Effector CD8-positive, alpha-beta T cell (primary cell): ENCODE measurements at places on chromosomes 6 and 20.
A peak's percentile ranks its signal among the peaks of the same experiment; 100 is the strongest.

- DNase-seq = no peak
Measured at GRCh38 chr20:4936392-4936850, 64.9 kb downstream of the SLC23A2 start.

- DNase-seq = no peak
Measured at GRCh38 chr6:17740559-17741220, 34.0 kb upstream of the NUP153 start.

DNA sequence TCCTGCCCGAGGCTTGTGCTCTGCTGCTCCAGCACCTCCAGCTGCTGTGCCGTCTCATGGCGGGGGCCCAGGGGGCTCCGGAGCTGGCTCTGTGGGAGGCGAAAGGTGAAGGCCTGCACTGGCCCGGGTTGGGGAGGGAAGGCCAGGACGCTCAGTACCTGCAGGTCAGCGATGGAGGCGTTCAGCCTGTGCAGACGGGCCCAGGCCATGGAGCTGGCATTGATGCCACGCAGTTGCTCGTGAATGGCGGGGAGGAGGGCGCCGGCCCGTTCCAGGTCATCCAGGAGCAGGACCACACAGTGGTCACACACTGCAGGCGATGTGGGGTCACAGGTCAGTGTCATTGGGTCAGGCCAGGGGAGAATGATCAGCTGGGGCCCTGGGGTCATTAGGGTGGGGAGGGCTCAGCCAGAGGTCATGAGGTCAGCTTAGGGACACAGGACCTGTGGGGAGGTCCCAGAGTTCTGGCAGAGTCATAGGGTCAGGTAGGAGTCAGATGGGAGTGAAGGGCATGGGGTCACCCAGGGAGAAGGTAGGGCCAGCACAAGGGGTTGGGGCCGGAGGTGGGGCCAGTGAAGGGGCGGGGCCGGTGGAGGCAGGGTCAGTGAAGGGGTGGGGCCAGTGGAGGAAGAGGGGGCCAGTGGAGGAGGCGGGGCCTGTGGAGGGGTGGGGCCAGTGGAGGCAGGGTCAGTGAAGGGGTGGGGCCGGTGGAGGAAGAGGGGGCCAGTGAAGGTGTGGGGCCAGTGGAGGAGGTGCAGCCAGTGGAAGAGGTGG lies 18.0 kb downstream of the ADRM1 start:
- no peak for DNase-seq

GRCh38 chr6:56916849-56917551 lies 37.9 kb upstream of the BEND6 start:
- no peak for DNase-seq

DNA sequence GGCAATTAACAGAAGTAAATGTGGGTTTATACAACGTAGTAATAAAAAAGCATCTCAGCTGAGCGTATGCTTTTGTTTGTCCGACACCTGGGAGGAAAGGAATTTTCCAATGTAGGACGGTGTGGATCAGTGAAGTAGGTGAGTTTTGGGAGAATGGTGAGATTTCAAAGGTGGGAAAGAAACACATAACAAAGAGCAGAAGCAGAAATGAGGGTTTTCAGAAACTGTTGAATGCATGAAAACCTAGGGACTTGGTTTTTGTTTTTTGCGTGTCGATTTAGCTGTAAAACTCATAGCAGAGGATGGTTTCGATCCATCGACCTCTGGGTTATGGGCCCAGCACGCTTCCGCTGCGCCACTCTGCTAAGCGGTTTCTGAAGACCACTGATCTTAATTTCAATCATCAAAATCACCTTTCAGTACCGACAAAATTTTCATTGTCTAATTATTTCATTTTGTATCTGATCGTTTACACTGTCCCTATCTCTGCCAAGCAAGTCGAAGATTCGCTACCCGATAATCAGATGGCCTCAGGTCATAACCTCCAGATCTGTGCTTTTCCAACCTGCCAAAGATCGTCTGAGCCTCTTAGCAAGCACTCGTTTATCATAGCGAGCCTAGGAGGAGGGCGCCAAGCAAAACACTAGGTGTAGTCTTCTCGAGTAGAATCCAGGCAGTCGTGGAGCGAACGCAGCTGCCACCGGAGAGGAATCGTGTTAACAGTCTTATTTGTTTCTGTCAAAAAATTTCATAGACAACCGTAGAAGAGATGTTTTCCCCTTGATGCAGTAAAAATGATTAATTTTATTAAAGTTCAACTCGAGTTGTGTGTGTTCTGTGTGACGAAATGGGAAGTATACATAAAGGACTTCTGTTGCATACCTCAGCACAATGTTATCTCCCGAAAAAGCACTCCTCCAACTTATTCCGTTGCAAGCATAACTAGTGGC lies 20.9 kb upstream of the POM121L2 start:
- DNase-seq = peak; percentile 42

DNA sequence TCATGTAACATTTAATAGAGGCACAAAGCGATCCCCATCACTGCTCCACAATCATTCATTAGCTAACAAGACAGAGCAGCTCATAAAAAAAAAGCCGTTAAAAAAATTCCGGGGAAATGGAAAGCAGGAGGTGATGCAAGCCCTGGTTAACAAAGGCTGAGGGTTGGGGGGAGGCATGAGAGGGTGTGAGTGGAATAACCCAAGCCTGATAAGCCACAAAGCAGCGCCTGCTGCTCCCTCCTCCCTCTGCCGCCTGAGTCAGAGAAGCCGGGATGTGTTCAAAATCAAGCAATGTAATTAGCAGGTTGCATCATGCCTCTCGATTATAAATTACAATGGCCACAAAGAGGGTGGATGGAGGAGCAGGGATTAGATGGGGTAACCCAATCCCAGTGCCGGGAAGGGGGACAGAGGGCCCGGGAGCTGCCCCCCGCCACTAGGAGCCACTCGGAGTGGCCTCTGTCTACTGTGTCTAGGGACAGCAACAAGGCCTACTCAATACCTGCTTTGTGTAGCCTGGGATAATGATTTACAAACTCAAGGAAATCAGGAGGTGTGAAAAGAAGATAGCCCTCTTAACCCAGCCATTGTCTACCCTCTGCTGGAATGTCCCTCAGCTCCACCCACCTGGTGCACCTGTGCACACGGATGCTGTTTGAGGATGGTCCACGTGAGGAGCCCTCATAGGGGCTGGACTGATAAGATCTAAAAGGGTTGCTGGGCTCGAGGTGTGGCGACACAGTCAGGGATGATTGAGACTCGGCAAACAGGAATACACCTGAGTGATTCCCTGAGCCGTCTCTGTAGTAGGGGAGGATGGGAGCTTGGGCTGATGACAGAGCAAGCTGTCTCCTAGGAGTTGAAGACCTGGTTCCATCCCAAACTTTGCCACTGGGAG lies 156.9 kb downstream of the VEGFA start:
- DNase-seq = no peak

GRCh38 chr6:42047213-42047590 lies 3.1 kb upstream of the TAF8 start:
- no peak for DNase-seq

- no peak for DNase-seq
Measured at GRCh38 chr20:34260208-34260942, 19.2 kb downstream of the ASIP start.

GRCh38 chr6:16403831-16404230 lies 165.4 kb downstream of the GMPR start:
- no peak for DNase-seq

- DNase-seq = no peak
Measured at GRCh38 chr6:16799279-16800193, 38.3 kb upstream of the ATXN1 start.

DNA sequence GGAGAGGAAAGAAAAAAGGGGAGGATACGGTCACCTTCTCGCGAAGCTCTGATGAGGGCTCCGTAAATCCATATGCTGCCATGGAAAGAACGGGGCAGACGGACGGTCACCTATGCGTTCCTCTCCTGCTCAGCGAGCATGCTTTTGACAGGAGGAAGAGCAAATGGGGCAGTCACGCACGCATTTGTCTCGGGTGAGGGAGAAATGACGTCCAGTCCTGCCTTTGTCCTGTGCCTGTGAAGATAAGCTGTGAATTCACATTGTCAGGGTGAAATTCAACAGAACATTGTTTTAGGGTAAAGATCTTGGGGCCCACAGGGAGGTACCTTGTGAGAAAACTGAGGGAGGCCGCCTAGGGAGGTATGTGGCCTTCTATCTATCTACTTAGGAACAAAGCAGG lies 83.8 kb downstream of the IRF4 start:
- no peak for DNase-seq

- no peak for DNase-seq
Measured at GRCh38 chr6:38182426-38182825, 362.9 kb downstream of the ZFAND3 start.

DNA sequence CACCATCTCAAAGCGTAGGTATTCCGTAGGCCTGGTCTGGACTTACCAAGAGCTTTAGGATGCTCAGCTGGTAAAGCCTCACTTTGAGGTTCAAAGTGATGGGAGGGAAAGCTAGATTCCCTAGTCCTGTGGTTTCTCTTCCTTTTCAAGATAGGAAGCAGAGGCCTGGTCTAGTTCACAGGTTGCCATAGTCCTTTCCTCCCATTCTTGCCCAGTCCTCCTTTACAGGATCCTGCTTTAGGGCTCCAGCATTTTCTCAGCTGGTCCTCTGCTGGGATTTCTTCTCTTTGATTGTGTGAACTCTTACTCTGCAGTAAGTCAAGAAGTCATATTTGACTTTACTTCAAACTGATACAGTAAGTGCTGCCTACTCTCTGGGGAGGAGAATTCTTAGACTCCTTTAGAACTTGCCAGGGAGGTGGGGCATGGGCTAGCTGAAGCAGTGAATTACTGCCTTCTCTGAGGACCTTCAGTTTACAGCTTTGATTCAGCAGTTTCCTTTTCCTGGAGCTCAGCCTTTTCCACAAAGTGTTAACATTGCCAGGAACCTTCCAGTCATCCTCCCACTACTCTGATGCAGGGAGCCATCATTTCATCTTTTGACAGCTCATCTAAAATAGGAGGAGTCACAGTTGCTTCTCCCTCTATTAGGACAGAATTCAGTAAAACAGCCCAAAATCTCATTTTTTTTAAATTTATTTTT lies 42.8 kb upstream of the PLCG1 start:
- DNase-seq = no peak

- DNase-seq = no peak
Measured at GRCh38 chr20:10040070-10040975, 5.5 kb downstream of the ANKEF1 start.

- no peak for DNase-seq
Measured at GRCh38 chr6:8589941-8590729, 154.8 kb upstream of the SLC35B3 start.

DNA sequence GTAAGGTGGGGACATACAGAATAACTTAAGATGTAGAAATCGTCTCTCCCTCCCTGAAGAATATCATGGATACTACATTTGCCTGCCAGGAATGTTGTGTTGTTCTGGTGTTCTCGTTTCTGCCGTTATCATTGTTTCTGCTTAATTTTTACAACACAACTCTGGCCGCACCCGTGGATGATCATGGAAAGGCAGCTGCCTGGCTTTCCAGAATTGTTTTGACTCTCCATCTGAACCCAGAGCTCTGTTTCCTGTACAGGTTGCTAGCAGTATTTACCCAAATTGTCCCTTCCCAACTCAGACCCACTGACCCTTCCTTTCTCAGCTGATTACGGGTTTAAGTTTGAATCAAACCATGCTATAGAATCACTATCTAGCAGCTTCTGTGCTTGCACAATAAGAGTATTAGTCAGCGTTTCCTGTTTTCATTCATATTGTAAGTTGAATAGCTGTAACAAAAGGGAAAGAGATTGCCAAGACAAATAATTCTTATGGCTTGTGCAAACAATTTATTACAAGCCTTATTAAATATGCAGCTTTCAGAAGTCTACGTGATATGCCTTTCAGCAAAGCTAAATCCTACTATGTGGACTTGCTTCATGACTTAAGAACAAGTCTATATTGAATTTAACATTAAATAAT lies 139.0 kb downstream of the MTHFD1L start:
- DNase-seq = no peak

GRCh38 chr20:14051454-14051853 lies 56.1 kb downstream of the MACROD2 start:
- no peak for DNase-seq

GRCh38 chr6:29490055-29490454 lies 2.3 kb upstream of the MAS1L start:
- no peak for DNase-seq

GRCh38 chr6:47545223-47545622 lies 67.6 kb downstream of the CD2AP start:
- no peak for DNase-seq

- no peak for DNase-seq
Measured at GRCh38 chr6:134911547-134911946, 38.4 kb downstream of the ALDH8A1 start.

DNA sequence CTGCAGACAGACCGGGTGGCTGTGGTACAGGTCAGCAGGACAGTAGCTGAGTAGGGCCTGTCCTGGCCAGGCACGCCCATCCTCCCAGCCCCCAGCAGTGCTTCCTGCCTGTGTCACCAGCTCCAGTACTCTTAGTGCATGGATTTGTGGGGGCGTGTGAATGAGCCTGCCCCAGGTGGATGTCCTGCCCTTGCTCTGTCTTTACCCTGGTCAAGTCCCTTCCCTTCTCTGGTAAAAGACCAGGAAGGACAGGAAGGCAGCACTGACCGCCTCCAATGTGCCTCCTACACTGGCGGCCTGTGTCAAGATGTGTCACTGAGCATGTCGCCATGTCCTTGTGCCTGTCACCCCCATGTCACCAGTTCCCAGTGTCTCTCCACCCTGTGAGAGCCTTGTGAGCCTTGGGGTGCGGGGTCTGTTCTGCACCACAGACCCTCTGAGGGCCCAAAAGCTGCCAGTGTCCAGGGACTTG lies 11.9 kb downstream of the TEAD3 start:
- DNase-seq = no peak

DNA sequence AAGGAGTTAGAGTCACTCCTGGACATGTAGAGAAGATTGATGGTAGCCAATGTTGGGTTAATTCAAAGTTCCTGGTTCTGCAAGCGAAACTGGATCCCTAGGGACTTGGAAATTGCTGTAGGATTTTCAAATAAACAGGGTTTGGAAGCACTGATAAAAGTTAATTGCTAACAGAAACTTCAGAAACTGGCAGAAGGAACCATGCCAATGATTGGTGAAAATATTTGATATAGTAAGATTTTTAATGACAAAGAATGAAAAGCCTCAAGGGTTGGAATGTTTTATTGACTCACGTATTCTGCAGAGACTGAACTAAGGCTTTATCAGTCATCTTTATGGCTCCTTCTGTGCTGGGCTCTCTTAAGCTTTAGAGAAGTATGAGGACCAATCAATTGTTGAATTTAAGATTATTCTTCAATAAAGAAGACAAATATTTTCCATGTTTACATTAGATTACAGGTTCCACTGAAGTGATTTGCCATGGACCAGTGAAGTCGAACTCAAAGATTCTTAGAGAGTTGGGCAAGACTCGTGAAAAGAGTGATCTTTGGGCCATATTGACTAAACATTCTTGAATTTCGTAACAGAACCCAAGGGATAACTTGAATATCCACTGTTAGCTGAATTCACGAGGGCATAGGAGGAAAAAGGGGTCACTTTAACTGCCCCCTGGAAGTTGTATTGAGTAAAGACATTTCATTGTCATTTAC lies 371.4 kb downstream of the HDGFL1 start:
- DNase-seq = no peak

- DNase-seq = no peak
Measured at GRCh38 chr6:112933947-112934346, 586.8 kb downstream of the RFPL4B start.
